ENCODE measurements at places on chromosomes 4 and X. TPM values are rescaled to one million over a fixed set of nuclear protein-coding genes. Genes with fewer than 3 reads are reported as not detected.

- peak; percentile 46 for DNase-seq
- no peak overlapping the region for H3K4me3 ChIP-seq
- no peaks in the 10 kb centered on the region for H3K36me3 ChIP-seq
Measured at GRCh38 chr4:87309625-87310024, 13.1 kb downstream of the HSD17B13 start.

DNA sequence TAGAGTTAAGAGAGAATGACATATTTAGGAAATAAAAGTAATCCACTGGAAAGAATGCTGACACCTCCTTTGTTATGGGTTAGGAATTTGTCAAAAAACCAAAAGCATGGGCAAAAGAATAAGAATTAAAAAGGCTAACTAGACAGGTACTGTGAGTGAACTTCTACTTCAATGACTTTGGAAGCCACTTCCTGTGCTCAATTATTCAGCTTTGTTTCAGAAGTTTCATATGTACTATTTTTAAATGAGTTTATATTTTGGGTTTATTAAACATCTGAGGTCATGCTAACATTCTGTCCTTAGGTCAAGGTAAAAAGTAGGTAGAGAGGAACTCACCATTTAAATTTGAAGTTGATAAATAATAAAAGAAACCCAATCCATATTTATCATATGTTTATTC is 106.7 kb upstream of the CXorf51A start:
- H3K36me3 ChIP-seq = no peaks in the 10 kb centered on the region
- no peaks in the 10 kb centered on the region for H3K4me1 ChIP-seq
- no peaks in the 10 kb centered on the region for H3K27me3 ChIP-seq
- DNase-seq = no peak

GRCh38 chr4:51842167-51842553 is 793 bp upstream of the DCUN1D4 start:
- H3K27me3 ChIP-seq = no peaks in the 10 kb centered on the region
- no peaks in the 10 kb centered on the region for H3K36me3 ChIP-seq
- peaks cover 16% of the 10 kb centered on the region for H3K4me1 ChIP-seq
- DNase-seq = peak; percentile 57

- no peaks in the 10 kb centered on the region for H3K27me3 ChIP-seq
- peaks cover 23% of the 10 kb centered on the region for H3K4me1 ChIP-seq
- 0 out of 2 replicates have a peak overlapping the region, but pooled peaks have one; percentile 5 for H3K4me3 ChIP-seq
- H3K27ac ChIP-seq = peak overlapping the region; percentile 81
Measured at GRCh38 chr4:168408620-168409019, 71.7 kb downstream of the DDX60L start.

DNA sequence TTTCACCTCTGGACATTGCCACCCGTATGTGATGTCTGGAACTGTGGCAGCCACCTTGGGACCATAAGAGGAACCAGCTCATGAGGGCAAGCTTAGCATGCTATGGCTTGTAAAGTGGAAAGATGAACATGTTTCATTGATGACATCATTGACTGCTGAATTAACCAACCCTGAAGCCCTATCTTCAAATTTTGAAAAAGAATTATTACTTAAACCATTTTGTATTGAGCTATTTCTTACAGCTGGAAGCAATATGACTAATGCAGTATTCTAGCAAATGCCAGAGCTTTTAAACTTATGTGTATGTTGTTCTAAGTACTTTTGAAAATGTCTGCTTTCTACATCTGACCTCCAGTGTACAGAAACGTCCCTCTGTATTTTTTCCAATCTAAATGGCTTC is 18.1 kb downstream of the GUCY2F start:
- H3K36me3 ChIP-seq = no peaks in the 10 kb centered on the region
- H3K27me3 ChIP-seq = no peaks in the 10 kb centered on the region
- no peak overlapping the region for H3K27ac ChIP-seq
- no peak for DNase-seq
- no peaks in the 10 kb centered on the region for H3K4me1 ChIP-seq
- H3K4me3 ChIP-seq = no peak overlapping the region

- DNase-seq = no peak
- H3K36me3 ChIP-seq = peaks cover 9% of the 10 kb centered on the region
- no peak overlapping the region for H3K27ac ChIP-seq
- H3K4me1 ChIP-seq = no peaks in the 10 kb centered on the region
Measured at GRCh38 chr4:139469216-139469615, 15.3 kb downstream of the RAB33B start.

DNA sequence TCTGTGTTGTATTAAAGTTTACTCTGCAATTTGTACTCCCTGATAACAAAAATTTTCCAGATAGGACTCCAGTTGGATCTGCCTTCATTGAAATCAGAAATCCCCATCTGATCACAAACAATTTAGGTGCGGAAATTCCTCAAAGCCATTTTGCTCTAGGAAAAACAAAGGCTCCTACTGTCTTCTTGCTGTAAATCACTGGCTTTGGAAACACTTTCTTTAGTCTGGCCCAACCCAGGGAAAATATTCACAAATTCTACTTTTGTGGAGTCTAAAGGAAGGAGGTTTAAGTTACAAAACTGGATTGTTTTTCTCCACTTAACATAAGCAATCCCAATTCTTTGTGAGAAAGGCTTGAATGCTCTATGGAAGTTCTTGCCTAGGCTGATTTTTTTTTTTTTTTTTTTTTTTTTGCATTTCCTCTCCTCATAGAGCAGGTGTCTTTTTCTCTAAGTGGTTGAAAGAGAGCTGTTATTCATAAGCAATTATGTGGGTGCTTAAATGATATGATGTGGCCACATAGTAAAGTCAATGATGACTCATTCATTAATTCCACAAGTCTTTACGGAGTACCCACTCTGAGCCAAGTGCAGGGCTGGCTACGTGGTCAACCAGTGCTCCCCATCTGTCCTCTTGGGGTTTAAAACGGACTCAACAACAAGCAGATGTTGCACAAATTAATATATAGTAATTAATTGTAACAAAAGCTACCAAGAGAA is 261.4 kb downstream of the LDB2 start:
- no peak overlapping the region for H3K4me3 ChIP-seq
- H3K36me3 ChIP-seq = no peaks in the 10 kb centered on the region
- H3K27me3 ChIP-seq = no peaks in the 10 kb centered on the region
- peaks cover 13% of the 10 kb centered on the region for H3K4me1 ChIP-seq
- peak; percentile 38 for DNase-seq

DNA sequence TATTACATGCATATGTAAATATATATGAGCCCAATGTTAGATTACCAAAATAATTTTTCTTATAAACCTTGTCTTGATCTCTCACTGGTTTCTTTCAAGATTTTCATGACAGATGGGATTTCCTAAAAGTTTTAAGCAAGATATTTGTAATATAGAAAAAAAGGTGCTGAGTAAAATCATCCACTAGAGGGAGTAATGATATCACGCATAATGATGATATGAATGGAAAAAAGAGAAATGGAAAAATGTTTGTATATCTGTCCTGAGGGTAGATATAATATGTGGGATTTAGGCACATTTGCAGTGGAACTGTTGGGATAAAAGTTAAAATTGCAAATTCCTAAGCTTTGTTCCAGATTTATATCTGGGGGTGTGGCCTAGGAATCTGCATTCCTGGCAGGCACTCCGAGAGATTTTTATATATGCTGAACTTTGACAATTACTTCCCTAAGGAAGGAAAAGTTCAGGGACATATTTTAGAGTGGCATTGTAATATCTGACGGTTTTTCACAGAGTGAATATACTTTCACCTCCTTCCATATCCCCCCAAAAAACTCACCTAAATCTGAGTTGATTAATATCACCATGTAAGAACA is 60.5 kb downstream of the TMA16 start:
- H3K4me1 ChIP-seq = no peaks in the 10 kb centered on the region
- no peaks in the 10 kb centered on the region for H3K36me3 ChIP-seq
- H3K4me3 ChIP-seq = no peak overlapping the region
- no peaks in the 10 kb centered on the region for H3K27me3 ChIP-seq
- H3K27ac ChIP-seq = no peak overlapping the region

- H3K27ac ChIP-seq = peak overlapping the region; percentile 88
- H3K36me3 ChIP-seq = no peaks in the 10 kb centered on the region
- peak overlapping the region; percentile 84 for H3K4me3 ChIP-seq
- DNase-seq = no peak
- peaks cover 31% of the 10 kb centered on the region for H3K4me1 ChIP-seq
- no peaks in the 10 kb centered on the region for H3K27me3 ChIP-seq
Measured at GRCh38 chr4:7041801-7042502, 1.2 kb upstream of the TADA2B start.

GRCh38 chr4:124941267-124941666 is 228.7 kb upstream of the ANKRD50 start:
- no peaks in the 10 kb centered on the region for H3K27me3 ChIP-seq
- H3K4me3 ChIP-seq = no peak overlapping the region
- H3K4me1 ChIP-seq = peaks cover 42% of the 10 kb centered on the region

DNA sequence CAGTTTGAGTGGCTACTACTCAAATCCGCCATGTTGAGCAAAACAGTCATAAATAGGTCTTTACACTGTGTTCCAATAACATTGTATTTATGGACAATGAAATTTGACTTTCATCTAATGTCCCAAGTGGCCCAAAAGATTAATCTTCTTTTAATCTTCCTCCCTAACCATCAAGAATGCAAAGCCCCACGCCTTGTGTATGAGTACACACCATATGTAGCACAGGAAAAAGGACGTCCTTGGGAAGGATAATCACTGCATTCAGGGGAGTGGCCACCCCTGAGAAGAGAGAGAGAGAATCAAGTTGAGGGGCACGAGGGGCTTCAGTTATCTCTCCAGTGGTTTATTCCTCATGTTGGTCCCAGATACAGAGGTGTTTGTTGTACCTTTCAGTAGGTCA is 33.1 kb downstream of the RBM47 start:
- H3K4me1 ChIP-seq = peaks cover 9% of the 10 kb centered on the region
- H3K36me3 ChIP-seq = no peaks in the 10 kb centered on the region
- no peaks in the 10 kb centered on the region for H3K27me3 ChIP-seq
- H3K27ac ChIP-seq = no peak overlapping the region
- DNase-seq = no peak
- no peak overlapping the region for H3K4me3 ChIP-seq

- H3K4me3 ChIP-seq = no peak overlapping the region
- H3K4me1 ChIP-seq = peaks cover 14% of the 10 kb centered on the region
- no peak overlapping the region for H3K27ac ChIP-seq
- H3K36me3 ChIP-seq = no peaks in the 10 kb centered on the region
- H3K27me3 ChIP-seq = no peaks in the 10 kb centered on the region
- no peak for DNase-seq
Measured at GRCh38 chr4:184807256-184807655, 18.5 kb downstream of the ACSL1 start.

DNA sequence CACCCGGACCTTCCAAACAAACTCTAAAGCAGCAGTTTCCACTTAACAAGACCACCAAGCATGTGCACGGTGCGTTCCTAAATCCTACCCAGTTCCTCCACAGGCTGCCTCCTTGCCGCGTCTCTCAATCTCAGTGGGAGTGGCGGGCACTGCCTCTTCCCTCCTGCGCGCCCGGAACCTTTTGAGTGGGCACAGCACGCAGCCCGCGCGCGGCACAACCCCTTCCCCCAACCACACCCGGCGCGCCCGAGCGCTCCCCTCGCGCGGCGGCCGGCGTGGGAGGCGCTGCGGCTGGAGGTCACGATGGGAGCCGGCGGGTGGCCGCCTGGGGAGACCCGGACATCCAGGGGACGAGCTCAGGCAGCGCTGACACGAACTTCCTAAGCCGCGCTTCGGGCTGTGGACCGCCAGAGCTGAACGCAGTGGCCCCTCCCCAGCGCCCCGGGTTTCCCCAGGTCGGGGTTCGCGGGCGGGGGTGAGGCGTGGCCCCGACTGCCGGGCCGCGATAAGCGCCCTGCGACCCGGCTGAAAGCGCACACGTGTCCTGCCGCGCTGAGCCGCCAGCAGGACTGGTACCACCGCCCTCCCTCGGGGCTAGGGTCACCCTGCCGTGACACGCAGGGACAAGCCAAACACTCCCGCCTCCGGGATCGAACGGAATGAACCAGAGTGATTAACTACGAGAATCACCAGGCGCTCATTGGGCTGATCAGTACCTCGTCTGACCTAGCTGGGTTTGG is at the start of gene ABCG2:
ABCG2 (minus strand) TSS at position 151 of the 740 bp plus-strand sequence. CDS start 18,644 bp downstream, outside the sequence.
- no peaks in the 10 kb centered on the region for H3K36me3 ChIP-seq
- no peak within 1 kb of the TSS for H3K27ac ChIP-seq
- H3K27me3 ChIP-seq = peaks cover 4% of the 10 kb centered on the region
- peak within 1 kb of the TSS; percentile 72 for H3K4me3 ChIP-seq

DNA sequence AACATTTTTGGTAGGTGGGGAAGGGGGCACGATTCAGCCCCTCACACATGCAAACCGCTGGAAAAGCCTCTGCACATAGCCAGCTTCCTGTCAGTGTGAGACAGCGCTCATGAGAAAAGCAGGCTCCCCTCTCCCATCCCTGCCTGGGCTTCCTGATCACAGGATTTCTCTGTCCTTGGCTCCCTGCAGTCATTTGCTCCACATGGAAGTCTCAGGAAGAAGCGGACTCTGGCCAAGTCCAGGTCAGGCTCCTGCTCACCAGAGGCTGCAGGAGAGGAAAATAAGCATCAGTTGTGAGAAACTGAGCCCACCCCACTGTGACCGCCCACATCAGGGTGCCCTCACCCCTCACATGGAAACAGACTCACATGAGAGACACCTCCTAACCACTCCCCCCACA is 664.3 kb upstream of the TENM3 start:
- DNase-seq = no peak
- no peak overlapping the region for H3K4me3 ChIP-seq
- no peaks in the 10 kb centered on the region for H3K4me1 ChIP-seq
- H3K27me3 ChIP-seq = no peaks in the 10 kb centered on the region

DNA sequence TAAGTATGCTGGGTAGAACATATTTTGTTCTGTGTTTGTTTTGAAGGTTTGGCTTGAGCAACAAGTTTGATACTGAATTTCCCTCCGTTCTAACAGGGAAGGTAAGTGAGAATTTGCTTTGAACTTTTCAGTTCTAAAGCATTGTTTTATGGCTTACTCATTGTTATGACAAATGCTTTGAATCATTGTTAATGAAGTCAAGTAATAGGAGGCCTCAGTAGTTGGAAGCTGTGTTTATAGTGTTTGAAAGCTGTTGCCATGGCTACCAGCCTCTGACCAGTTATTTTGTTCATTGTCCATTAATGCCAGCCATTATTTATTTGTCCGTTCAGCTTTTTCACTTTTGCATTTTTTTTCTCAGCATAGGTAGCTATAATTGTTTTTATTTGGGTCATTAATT is 14.4 kb downstream of the CHIC1 start:
- peaks cover 13% of the 10 kb centered on the region for H3K4me1 ChIP-seq
- H3K27ac ChIP-seq = peak overlapping the region; percentile 81
- H3K36me3 ChIP-seq = no peaks in the 10 kb centered on the region
- H3K4me3 ChIP-seq = peak overlapping the region; percentile 31
- peak; percentile 91 for DNase-seq

- no peak for DNase-seq
- H3K4me3 ChIP-seq = no peak overlapping the region
- H3K4me1 ChIP-seq = no peaks in the 10 kb centered on the region
- H3K27me3 ChIP-seq = no peaks in the 10 kb centered on the region
- no peak overlapping the region for H3K27ac ChIP-seq
Measured at GRCh38 chr4:181202240-181202639, 1041.0 kb upstream of the TENM3 start.

GRCh38 chrX:15946783-15947580 is 92.4 kb upstream of the AP1S2 start:
- H3K36me3 ChIP-seq = no peaks in the 10 kb centered on the region
- H3K27me3 ChIP-seq = no peaks in the 10 kb centered on the region
- H3K4me3 ChIP-seq = peak overlapping the region; percentile 43

Gene CDKL2
- not detected for total RNA-seq

Gene CDX4
- not detected for total RNA-seq

Gene GRIA2
- not detected for total RNA-seq

Gene ARMCX2
- 150 TPM for total RNA-seq

Gene SLC25A31
- not detected for total RNA-seq

Gene MAGEA2B
- total RNA-seq = not detected

Gene DMP1
- not detected for total RNA-seq

Gene TEC
- not detected for total RNA-seq

Gene CYLC1
- not detected for total RNA-seq

Data from GM23248 (cell line).